ENCODE measurements at places on chromosomes 11 and 22.

GRCh38 chr22:38802671-38803121 lies 8.8 kb upstream of the DNAL4 start:
- DNase-seq: no peak

DNA sequence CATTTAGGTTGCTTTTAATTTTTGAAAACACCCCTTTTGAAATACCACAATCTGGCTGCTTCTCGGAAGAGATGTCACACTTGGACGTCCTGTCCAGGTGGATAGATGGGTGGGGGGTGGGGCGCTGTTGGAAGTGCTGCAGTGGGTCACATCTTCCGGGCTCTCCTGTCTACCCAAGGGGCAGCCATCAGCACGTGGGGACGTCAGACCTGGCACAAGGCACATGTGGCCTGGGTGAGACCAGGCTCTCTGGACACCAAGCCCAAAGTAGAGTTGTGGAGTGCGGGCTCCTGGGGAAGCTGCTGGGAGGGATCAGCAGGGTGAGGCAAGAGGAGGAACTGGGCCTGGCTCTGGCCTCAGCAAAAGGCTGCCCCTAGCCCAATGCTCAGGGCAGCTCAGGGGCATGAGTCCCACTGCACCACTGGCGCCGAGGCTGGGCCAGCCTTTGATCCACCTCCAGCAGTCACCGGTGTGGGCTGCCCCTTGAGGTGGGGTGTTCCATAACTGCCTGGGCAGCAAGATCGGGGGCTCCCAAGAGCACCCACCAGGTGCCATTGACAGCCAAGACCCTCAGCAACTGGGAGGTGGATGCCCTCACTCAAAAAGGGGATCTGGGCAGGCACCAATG lies 68.6 kb upstream of the CCND1 start:
- DNase-seq: no peak

DNA sequence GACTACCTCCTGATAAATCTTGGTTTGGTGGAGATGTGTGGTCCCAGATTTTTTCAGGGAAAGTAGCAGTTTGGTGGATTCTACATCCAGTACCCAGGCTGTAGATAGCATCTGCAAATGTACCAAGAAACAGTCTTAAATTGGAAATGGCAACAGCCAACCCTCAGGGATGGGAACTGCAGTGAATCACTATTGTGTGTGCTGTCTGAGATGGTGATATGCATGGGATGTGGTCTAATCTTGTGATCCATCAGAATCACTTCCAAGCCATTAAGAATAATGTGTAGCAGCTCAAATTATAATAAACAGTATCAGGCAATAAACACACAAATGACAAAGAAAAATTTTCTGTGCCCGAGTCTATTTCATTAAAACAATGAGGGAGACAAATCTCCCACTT lies 3.4 kb downstream of the OLFML1 start:
- no peak for DNase-seq

DNA sequence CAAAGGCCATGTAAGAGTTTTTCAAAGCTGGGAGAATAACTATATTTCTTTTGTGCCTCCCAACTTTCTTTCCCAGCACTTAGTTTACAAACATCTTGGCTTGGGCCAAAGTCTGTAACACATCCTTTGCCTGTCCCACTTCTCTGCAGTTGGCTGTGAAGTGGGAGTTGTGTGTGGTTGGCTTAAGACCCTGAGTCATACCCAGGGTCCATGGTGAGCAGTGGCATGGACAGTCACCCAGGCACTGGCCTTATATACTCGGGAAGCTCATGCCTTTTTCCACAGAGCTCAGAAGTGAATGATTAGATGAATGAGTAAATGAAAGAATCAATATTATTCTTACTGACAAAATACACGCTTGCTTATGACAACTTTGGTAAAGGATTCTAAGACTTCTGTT lies 231.4 kb downstream of the BLID start:
- DNase-seq: no peak

- DNase-seq: no peak
Measured at GRCh38 chr11:75790986-75791385, 22.4 kb downstream of the DGAT2 start.

DNA sequence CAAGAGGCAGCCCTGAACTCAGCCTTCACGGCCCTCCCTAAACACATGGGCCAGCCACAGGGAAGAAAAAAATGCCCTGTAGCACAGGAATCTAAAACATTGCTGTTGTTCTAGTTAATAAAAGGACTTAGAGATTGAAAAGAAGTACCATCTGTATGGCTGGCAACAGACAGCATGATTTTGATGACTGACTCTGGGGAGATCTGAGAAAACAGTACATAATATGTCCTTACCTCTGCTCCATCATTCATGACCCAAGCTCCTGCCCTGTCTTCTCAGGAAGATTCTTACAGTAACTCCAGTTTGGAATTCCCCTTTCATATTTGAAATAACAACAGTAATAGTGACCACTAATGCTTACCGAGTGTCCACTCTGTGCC lies 244.2 kb downstream of the ETS1 start:
- no peak for DNase-seq

- no peak for DNase-seq
Measured at GRCh38 chr11:131713529-131714134, 343.2 kb downstream of the NTM start.

- DNase-seq: no peak
Measured at GRCh38 chr22:31577711-31578110, 81.4 kb downstream of the SFI1 start.

DNA sequence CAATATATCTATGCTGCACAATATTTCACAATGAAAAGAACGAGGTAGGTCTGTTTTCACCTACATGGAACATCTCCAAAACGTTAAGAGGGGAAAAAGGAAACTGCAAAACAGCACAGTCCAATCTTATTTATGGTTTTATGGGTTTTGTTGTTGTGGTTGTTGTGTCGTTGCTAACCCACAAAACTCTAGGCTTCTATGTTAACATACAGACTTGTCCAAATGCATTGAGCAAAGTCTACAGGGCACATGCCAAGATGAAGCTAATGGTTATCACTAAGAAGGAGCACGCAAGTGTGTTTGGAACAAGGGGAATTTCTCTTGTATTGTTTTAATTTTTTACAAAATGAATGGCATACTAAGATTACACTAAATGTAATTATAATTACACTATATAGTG lies 48.6 kb downstream of the AHNAK start:
- no peak for DNase-seq

DNA sequence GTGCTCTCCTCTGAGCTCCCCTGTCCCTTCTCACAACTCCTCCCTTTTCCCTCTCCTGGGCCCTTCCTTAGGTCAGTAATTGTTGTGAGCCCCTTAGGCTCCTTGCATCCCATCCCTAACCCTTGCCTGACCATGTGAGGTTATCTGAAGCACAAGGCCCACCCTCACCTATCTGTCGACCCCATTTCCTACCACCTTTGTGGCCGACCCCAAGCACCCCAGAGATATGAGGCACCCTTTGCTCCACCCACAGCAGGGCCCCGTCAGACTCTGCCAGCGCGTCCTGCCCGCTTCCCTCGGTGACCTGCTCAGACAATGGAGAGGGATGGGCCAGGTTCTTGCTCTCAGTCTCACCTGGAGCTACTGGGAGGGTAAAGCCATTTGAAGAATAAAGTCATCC lies 1.3 kb downstream of the GNG3 start:
- DNase-seq: no peak

- peak; percentile 50 for DNase-seq
Measured at GRCh38 chr11:125625225-125625629, 264 bp downstream of the CHEK1 start.

- DNase-seq: no peak
Measured at GRCh38 chr11:107711861-107712755, at the start of gene SLN. SLN (minus strand) TSS chr11:107712056.

GRCh38 chr11:103433386-103434072 lies 324.3 kb downstream of the DYNC2H1 start:
- DNase-seq: no peak

- no peak for DNase-seq
Measured at GRCh38 chr11:113894421-113894996, 10.1 kb upstream of the HTR3B start.

- no peak for DNase-seq
Measured at GRCh38 chr22:18978506-18978905, 42.4 kb upstream of the PRODH start.

DNA sequence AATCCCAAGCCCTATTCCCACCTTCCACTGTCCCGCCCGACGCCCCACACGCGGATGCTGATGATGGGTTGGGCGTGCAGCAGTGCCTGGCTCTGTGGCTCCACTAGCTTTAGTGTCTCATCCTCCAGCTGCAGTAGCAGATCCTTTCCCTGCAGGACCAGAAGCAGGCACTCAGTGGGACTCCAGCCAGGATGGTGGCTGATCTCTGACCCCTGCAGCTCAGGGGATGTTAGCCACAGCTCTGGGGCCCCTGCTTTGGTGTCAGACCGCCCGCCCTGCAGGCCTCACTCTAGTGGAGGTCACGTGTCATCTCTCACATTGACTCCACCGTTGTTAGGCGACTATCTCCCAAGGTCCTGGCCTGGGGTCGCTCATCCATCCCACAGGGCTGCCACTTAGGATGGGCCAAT lies 11.8 kb downstream of the SMPD1 start:
- DNase-seq: no peak

DNA sequence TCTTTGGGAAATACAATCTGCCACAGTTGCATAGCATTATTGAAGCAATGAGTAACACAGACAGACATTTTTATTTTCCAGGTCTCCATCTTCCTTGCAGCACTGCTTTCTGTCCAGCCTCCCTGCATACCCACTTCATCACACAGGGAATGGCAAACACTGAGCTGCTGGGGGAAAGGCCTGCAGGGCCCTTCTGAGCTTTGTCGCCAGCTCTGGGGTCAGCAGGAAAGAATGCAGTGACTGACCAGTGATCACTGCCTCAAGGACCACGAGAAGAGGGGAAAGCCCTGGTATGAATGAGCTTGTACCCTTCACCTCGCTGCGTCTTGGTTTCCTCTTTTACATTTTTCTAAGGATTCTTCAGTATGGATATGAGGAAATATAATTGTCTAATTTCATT lies 21.3 kb upstream of the MICAL2 start:
- DNase-seq: no peak

DNA sequence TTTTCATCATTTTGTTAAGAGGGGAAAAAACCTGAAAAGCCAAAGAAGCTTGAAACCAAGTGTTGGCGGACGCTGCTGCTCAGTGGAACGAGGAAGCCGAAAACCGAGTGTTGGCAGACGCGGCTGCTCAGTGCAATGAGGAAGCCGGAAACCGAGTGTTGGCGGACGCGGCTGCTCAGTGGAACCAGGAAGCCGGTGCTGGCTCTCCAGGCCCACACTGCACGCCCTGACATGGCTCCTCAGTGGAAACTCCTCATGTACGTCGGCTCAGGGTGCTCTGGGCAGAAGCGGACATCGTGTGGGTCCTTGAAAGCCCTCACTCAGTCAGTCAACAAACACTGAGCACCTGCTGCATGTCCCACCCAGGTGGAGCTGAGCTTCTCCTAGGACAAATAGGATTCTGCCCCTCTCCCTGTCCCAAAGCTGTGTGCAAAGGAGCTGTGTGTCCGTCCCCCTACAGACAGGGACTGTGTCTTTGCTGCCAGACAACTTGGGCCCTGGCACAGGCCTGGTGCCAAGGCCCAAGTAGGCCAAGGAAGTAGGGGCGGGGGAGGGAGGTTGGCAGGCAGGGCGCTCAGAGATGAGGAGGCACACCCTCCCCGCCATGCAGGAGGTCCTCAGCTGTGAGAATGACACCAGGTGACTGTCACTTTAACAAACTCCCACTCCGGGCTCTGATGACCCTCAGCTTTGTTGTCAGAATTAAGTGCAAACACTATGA lies 37.3 kb downstream of the PHF21B start:
- no peak for DNase-seq

DNA sequence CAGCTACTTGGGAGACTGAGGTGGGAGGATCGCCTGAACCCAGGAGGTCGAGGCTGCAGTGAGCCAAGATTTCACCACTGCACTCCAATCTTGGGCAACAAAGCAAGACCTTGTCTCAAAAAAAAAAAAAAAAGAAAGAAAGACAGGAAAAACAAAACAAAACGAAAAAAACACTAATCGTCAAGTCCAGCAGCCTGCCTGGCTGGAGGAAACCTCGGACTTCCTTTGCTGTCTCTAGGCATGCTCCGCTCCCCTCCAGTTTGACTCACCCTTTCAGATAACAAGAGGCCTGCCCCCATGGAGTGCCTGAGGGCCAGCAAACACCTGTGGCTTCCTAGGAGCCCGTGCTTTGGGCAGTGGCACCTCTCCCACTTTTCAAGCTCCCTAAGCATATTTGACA lies 28.8 kb upstream of the CHKA start:
- no peak for DNase-seq

- no peak for DNase-seq
Measured at GRCh38 chr11:111981270-111981669, 43.9 kb upstream of the DLAT start.

GRCh38 chr11:129223701-129224149 lies 31.6 kb upstream of the ARHGAP32 start:
- DNase-seq: no peak

DNA sequence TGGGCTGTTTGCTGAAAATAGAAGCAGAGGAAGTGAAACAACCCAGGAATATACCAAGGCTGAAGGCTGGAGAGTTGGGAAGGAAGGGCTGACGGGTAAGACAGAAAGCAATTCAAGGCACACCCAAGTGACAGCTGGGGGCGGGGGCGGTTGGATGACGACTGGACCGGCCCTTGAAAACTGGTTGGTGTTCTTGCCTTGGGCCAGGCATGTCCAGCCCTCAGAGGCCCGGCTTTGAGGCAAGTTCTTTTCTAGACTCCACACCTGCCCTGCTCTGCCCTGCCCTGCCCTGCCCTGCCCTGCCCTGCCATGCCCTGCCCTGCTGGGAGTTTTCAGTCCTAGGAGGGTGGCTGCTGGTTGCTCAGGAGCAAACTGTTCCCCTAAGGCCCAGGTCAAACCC lies 34.2 kb upstream of the CACNG2 start:
- no peak for DNase-seq

DNA sequence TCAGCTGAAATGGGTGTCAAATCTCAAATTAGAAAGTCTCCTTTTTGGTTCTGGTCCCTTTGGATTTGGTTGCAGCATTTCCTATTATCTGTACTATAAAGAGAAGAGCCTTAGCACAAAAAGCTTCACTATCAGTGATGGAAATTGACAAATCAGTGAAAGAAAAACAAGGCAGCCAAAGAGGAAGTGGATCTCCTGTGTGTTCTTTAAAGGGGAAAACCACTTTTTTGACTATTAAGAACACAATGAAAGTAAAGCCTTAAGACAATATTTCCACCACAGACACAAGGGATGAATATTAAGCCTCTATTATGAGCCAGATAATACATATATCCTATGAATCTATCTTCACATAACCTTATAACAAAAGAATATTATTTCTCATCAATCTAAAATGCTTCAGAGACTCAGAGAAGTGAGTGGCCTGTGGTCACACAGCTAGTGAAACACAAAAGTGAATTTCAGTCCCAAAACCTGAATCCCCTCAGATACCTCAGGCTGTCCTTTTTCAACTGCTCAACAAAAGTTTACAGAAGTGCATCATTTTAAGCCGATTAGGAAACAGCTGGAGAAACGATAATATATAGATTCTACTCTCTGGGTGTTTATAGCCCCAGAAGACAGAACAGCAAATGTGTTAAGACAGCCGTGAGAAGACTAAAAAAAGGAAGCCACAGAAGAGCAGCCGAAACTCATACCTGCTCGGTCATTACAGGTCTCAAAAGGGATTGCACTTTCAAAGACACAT lies 24.4 kb upstream of the FSHB start:
- DNase-seq: no peak
